ENCODE measurements at places on chromosomes 7 and 10. TPM values are rescaled to one million over a fixed set of nuclear protein-coding genes. Genes with fewer than 3 reads are reported as not detected.

The NKX2-3 gene
- total RNA-seq = not detected

The DYNC1I1 gene
- 0.24 TPM for total RNA-seq

The GNAT3 gene
- total RNA-seq = not detected

The FEZF1 gene
- total RNA-seq = not detected

The UCMA gene
- total RNA-seq = not detected

The FGF8 gene
- total RNA-seq = not detected

The HIPK2 gene
- 14.7 TPM for total RNA-seq

The CHAT gene
- total RNA-seq = not detected

The VAX1 gene
- not detected for total RNA-seq

The ASZ1 gene
- total RNA-seq = not detected

The DEPP1 gene
- total RNA-seq = 2.1 TPM

The CH25H gene
- total RNA-seq = not detected

The SORBS1 gene
- 0.72 TPM for total RNA-seq

The ADIRF gene
- total RNA-seq = 72.5 TPM

The MMP21 gene
- not detected for total RNA-seq

The OPN4 gene
- not detected for total RNA-seq

The TRIM74 gene
- total RNA-seq = not detected

The FGFBP3 gene
- not detected for total RNA-seq

The OGDHL gene
- total RNA-seq = 0.21 TPM

The SCART1 gene
- 1.4 TPM for total RNA-seq

The HOXA7 gene
- not detected for total RNA-seq

The IQCE gene
- 7.2 TPM for total RNA-seq

The EBLN1 gene
- total RNA-seq = not detected

The GPR15LG gene
- total RNA-seq = 3.4 TPM

The CUTC gene
- total RNA-seq = 14.7 TPM

The TEX36 gene
- not detected for total RNA-seq

The CPA2 gene
- not detected for total RNA-seq

The ZNF239 gene
- 1.2 TPM for total RNA-seq

The TNS3 gene
- 2.8 TPM for total RNA-seq

The ST8SIA6 gene
- total RNA-seq = not detected

The DNAH11 gene
- total RNA-seq = 3.0 TPM

The TBXAS1 gene
- 3.9 TPM for total RNA-seq

The MINPP1 gene
- 38.8 TPM for total RNA-seq
